ENCODE measurements at places on chromosomes 16 and 17.

DNA sequence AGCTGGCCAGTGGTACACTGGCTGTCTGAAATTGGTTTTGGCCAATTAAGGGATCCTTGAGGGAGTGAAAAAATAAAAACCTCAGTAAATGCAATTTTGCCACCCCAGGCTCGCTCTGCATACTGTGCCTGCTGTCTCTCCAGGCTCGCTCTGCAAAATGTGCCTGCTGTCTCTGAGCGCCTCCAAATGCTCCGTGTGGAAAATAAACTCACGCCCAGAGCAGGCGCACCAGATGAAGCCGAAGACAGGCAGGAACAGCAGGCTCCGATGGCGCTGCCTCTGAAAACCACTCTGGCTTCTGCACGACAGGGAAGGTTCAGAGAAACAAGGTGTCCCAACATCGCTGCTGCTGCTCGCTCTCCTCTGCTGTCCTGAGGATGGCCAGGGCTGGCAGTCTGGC lies 29.1 kb downstream of the SNN start:
- DNase-seq: no peak

DNA sequence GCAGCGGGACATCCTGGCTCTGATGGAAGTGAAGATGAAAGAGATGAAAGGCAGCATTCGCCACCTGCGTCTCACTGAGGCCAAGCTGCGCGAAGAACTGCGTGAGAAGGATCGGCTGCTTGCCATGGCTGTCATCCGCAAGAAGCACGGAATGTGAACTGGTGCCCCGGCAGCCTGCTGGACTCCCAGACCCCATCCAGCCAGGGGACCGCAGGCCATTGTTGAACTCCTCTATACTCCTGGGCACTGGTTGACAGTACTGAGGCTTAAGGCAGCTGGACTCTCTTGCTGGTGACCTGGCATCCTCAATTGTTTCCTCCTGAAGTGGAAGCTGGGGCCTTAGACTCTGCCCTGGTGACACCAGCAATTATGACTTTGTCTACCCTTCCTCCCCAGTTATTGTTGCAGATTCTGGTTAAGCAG lies 1.2 kb downstream of the THAP11 start:
- no peak for DNase-seq

GRCh38 chr17:72510351-72511016 lies 389.7 kb downstream of the SOX9 start:
- no peak for DNase-seq

GRCh38 chr16:86455116-86455515 lies 55.2 kb upstream of the FOXF1 start:
- DNase-seq: no peak

DNA sequence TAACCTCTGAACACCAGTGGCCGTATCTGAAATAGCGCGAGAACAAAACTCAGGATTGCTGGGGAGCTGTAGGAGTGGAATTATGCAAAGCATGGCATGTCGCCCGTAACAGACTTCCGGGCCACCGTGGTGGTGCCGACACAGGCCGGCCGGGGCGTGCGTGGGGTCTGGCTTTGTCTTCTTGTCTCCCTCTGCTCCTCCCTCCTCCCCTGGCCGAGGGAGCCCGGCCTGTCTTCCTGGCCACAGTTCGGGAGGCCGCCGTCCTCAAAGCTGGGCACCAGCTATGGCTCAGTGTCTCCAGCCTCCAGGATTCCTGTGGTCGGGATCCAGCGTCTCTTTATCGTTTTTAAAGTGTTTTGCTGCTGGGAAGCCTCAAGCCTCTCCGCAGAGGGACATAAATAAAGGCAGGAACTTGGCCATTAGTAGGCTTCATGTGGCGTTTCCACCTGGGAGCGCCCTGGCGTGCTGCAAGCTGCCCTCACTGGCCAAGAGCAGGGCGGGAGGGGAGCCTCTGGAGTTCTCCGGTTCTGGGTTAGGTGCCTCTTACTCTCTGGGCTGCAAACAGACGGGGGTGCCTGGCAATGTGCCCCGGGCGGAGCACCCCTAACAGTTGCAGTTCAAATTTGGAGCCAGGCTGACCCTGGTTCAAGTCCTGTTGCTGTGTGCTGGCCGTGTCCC lies 22.0 kb upstream of the NPTX1 start:
- no peak for DNase-seq

Measured in stimulated activated CD4-positive, alpha-beta T cell treated with anti-CD3 and anti-CD28 coated beads, Interleukin-2, amount 100 ng/mL, for 24 hours (primary cell).